Uterus (tissue), 4 donors: ENCODE measurements at places on chromosomes 1 and 21.

- no peak for DNase-seq
These were observed 8.4 kb downstream of the UBASH3A start for GRCh38 chr21:42411891-42412635.

GRCh38 chr1:210394281-210394821 is 65.6 kb downstream of the HHAT start:
- no peak for DNase-seq

DNA sequence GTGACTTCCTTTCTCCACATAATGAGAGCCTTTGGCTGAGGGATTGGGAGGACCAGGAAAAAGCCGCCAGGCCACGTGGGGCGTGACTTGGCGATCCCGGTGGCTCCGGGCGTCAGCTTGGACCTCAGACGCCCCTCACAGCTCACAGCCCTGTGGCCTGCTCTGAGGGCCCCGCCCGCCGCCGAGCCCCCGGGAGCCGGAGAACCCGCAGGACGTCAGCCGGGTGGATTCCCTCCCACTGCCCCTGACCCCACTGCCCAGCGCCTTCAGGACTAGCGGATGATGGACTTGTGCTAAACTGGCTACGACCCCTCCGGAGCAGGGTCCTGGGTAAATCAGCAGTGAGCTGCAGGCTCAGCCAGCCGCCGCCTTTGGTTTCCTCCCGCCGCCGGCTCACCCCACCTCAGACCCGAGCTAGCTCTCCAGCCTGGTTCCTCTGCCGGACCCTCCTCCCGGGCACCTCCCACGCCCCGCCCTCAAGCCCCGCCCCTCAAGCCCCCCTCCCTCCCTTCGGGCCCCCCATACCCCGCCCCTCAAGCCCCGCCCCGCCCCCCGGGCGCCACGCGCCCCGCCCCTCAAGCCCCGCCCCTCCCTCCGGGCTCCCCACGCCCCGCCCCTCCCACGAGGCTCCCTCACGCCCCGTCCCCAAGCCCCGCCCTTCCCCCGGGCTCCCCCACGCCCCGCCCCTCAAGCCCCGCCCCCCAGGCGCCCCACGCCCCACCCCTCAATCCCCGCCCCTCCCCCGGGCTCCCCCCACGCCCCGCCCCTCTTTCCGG is 10.0 kb upstream of the FAAP20 start:
- DNase-seq = peak; percentile 86

DNA sequence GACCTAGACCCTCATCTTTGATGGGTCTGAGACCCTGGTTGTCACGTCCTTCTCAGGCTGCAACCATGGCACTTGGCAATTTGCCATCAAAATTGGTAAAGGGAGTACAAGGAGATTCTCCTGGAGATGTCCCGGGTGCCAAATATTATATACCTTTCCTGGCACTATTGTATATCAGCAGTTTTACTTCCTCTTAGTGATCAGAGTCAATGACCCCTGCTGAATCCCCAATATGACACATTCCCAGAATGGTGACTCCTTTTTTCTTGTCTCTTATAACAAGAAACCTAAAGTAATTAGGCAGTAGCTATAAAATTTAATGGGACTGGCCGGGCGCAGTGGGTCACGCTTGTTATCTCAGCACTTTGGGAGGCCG is 39.6 kb upstream of the CDC42BPA start:
- no peak for DNase-seq

- no peak for DNase-seq
These were observed 348.7 kb downstream of the PCP4 start for GRCh38 chr21:40215941-40216340.

DNA sequence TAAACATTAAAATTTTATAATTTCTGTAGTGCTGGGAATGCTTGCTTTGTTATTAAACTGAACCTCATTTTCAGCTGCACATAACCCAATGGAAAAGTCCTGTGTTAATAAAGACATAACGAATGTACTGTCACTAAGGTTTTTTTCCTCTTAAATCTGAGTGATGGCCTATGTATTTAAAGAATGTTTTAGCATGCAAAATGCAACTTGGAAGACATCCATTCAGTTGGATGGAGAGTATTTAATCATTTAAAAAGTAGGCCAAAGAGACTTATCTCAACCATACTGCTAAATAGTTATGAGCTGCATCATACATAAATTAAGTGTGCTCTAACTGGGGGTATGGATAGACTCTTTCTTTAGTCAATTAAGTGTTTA is 48.5 kb downstream of the RWDD3 start:
- no peak for DNase-seq

DNA sequence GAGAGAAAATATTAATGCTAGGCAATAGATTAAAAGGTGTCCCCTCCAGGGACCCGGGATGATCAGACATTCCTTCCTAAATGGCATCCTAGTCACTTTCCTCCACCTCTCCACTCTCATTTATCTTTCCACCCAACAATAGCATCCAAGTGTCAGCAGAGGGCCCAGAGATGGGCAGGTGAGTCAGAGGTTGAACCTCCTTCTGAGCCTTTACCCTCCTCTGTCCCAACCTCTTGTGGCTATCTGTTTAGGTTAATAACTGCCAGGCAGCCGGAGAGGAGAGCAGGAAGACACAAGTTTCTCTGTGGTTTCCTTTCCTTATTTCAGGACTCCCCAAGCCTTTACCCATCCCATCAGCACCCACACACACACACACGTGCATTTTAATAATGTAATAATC is 4.1 kb downstream of the GJA5 start:
- no peak for DNase-seq

GRCh38 chr1:119673171-119673940 is 25.3 kb upstream of the ZNF697 start:
- DNase-seq = no peak

GRCh38 chr1:28378906-28379305 is 9.4 kb downstream of the PHACTR4 start:
- no peak for DNase-seq

- DNase-seq = no peak
These were observed 30.0 kb upstream of the LRRC8C start for GRCh38 chr1:89602871-89603404.

GRCh38 chr1:30319765-30320580 is 403.4 kb downstream of the MATN1 start:
- DNase-seq = no peak

DNA sequence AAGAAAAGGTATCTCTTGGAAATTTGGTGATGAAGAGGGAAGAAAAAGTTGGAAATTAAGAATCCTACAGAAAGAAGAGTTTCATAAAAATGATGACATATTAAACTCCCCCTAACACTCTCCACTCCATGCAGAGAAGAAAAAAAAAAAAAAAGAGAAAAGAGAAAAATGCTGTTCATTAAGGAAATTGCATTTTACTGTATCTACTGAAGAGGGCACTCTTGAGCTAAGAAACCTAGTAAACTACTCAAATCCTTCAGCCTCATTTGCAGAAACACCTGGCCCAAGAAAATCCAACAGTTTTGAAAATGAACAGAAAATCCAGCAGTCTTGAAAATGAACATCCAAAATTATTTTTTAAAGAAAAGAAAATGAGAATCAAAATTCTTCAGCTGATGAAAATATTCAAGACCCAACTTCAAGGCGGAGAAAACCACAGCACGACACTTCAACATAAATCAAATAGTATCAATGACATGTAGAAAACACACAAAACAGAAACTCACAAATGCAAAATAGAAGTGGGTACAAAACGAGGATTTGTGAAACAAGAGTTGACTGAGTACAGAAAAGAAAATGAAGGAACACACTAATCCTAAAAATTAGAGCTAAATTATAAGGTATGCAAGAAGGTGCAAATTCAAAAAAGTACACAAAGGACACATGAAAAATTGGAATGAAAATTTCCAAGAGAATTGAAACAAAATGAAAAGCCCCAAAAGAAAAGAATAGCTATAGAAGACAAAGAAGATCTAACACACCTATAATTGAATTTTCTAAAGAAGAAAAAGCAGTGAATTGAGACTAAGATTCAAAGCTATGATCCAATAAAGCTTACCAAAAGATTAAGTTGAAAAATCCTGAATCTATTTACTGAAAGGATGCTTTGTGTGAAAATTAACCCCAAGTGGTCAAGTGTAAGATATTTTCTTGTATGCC is 73.2 kb upstream of the DNAJC6 start:
- DNase-seq = no peak

DNA sequence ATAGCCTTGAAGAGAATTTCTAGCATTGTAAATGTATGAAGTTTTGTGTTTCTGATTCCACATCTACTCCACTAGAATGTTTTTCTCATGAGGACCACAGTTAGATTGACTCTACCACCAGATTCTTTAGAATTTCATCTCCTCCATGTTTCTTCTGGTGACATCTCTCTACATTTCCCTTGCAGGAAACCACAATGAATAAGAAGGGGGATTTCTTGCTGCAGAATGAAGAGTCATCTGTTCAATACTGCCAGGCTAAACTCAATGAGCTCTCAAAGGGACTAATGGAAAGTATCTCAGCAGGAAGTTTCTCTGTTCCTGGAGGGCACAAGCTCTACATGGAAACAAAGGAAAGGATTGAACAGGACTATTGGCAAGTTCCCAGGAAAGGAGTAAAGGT is 18.6 kb downstream of the GBP6 start:
- DNase-seq = no peak

- no peak for DNase-seq
These were observed 19.5 kb upstream of the RNF223 start for GRCh38 chr1:1093610-1093943.

GRCh38 chr1:182600745-182601415 is 3.3 kb downstream of the RGS16 start:
- DNase-seq = no peak

DNA sequence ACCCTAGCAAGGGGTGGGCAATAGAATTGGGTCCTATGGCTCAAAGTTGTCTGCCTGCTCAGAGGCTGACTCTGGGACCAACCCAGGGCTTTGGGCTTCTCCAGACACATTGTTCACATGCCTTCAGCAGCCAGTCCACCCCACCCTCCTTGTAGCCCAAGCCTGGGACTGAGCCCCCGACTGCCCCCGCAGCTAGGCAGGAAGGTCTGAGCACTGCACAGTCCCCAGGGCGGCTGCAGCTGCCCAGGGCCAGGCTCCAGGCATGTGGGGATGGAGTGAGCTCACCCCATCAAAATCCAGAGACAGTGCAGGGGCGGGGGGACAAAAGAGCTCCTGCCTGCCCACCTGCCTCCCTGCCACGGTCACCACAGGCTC is 35.6 kb downstream of the HSPG2 start:
- DNase-seq = peak; percentile 58
